GM23338 (cell line): ENCODE measurements at places on chromosomes 11 and 22. TPM values are rescaled to one million over a fixed set of nuclear protein-coding genes. Genes with fewer than 3 reads are reported as not detected.

- no peak for DNase-seq
- no peaks in the 10 kb centered on the region for H3K36me3 ChIP-seq
- H3K4me1 ChIP-seq = no peaks in the 10 kb centered on the region
- H3K27ac ChIP-seq = no peak overlapping the region
- H3K4me3 ChIP-seq = no peak overlapping the region
Observed at GRCh38 chr11:109968781-109969180, 124.4 kb upstream of the ZC3H12C start.

DNA sequence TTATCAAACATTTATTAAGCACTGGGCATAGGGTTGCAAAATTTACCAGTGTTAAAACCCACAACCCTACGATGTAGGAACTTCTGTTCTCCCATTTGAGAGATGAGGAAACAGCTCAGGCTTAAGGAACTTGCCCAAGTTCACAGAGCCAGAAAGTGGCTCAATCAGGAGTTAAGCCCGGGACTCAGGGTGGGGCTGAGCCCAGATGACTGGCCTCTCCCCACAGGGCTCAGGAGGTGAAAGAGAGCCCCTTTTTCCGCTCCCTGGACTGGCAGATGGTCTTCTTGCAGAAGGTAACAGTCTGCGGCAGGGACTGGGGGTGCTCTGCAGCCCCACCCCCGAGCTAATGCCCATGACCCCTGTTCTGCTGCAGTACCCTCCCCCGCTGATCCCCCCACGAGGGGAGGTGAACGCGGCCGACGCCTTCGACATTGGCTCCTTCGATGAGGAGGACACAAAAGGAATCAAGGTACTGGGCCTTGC is 5.6 kb upstream of the ANKRD13D start:
- H3K27me3 ChIP-seq = no peaks in the 10 kb centered on the region
- peaks cover 10% of the 10 kb centered on the region for H3K4me1 ChIP-seq
- no peak for DNase-seq
- peaks cover 7% of the 10 kb centered on the region for H3K36me3 ChIP-seq

GRCh38 chr11:18617688-18618341 is 16.3 kb downstream of the SPTY2D1 start:
- H3K27ac ChIP-seq = no peak overlapping the region
- H3K27me3 ChIP-seq = no peaks in the 10 kb centered on the region
- DNase-seq = no peak

GRCh38 chr11:96680211-96681018 is 290.6 kb downstream of the JRKL start:
- no peaks in the 10 kb centered on the region for H3K27me3 ChIP-seq

Gene TRIM49
- total RNA-seq = 0.27 TPM in 1 of 2 replicates, not detected in the other

Gene CARD18
- total RNA-seq = not detected in 2 replicates

Gene OR51B5
- total RNA-seq = not detected in 2 replicates

Gene CCDC157
- 6.9 and 7.9 TPM in 2 replicates for total RNA-seq

Gene TRIM48
- not detected in 2 replicates for total RNA-seq
